Activated CD4-positive, alpha-beta T cell treated with anti-CD3 and anti-CD28 coated beads for 4 hours (primary cell): ENCODE measurements at places on chromosomes 12 and 14.

DNA sequence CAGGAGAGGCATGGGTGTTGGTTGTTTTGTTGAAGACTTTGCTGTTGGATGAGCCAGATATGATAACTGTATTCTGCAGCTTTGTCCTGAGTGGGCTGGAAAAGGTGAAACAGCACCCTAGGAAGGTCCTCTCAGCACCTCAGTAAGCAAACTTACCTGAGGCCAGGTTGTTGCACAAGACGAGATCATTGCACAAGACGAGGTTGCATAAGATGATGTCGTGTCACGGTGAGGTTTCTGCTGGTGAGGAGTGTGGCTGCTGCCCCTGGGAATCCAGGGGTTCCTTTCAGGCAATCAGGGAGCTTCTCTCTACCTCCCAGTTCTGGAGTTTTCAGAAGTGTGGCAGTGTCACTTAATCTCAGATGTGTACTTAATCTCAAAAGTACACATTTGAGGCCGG is 85.6 kb downstream of the GLT1D1 start:
- DNase-seq = no peak

GRCh38 chr12:91289906-91290305 is 107.3 kb upstream of the DCN start:
- no peak for DNase-seq

GRCh38 chr14:35909665-35910064 is 83.5 kb downstream of the BRMS1L start:
- DNase-seq = no peak

- no peak for DNase-seq
Measured at GRCh38 chr12:100329800-100330199, 27.1 kb upstream of the SLC17A8 start.

DNA sequence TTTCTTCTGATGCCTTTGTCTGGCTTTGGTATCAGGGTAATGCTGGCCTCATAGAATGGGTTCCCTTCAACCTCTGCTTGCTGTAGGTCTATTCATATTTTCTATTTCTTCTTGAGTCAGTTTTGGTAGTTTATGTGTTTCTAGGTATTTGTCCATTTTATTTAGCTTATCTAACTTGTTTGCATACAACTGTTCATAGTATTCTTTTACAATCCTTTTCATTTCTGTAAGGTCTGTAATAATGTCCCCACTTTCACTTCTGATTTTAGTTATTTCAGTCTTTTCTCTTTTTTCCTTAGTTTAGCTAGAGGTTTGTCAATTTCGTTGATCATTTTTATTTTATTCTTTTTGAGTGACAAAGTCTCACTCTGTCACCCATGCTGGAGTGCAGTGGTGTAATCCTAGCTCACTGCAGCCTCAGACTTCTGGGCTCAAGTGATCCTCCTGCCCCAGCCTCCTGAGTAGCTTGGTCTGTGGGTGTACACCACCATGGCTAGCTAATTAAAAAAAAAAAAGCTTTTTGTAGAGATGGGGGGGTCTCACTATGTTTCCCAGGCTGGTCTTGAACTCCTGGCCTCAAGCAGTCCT is 11.7 kb downstream of the TTLL5 start:
- no peak for DNase-seq

DNA sequence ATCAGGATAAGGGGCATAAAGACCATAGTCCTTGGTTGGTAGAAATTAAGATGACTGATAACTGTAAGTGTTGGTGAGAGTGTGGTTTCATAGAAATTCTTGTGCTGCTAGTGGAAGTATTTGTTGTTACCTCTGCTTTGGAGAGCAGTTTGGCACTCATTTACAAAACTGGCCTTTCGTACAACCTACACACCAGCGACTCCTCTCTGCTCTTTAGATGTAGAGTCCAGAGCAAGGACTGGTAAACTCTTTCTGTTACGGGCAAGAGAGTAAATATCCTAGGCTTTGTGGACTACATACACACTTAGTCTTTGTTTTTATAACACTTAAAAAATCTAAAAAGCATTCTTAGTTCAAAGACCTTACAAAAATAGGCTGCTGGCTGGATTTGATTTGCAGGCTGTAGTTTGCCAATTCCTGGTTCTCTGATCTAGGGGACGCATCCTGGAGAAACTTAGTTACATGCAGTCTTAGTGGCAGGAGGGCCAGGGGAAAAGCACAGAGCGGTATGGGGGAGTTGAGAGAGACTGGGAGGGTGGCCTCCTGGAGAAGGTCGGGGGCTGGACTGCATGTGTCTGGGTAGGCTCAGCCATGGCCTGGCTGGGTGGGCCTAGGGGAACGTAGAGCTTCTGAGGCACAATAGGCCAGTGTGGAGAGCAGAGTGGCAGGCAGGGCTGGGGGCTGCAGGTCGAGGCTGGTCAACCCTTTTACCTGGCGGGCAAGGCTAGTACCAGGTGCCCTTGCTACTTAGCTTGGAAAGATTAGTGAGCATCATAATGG is 55.3 kb upstream of the AMN start:
- DNase-seq = no peak

DNA sequence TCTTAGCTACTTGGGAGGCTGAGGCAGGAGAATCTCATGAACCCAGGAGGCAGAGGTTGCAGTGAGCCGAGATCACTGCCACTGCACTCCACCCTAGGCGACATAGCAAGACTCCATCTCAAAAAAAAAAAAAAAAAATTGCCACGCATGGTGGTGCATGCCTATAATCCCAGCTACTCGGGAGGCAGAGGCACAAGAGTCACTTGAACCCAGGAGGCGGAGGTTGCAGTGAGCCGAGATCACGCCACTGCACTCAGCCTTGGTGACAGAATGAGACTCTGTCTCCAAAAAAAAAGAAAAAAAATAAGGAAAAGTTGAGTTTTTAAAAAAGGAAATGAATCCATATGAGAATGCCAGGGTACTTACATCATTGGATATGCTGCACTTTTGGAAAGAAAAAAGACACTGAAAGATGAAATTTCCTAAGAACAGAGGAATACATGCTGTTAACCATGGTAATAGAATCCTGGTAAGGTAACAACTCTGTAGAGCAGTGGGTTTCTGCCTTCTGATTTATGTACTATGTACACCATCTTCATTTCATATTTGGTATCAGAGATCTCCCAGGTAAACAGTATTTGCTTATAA is 222.7 kb downstream of the ERC1 start:
- DNase-seq = no peak

- DNase-seq = no peak
Measured at GRCh38 chr12:52335598-52336262, 14.5 kb upstream of the KRT83 start.
